ENCODE measurements at places on chromosomes 5 and 9. TPM values are rescaled to one million over a fixed set of nuclear protein-coding genes. Genes with fewer than 3 reads are reported as not detected.

TMEM171 gene
- not detected for polyA plus RNA-seq

DNA sequence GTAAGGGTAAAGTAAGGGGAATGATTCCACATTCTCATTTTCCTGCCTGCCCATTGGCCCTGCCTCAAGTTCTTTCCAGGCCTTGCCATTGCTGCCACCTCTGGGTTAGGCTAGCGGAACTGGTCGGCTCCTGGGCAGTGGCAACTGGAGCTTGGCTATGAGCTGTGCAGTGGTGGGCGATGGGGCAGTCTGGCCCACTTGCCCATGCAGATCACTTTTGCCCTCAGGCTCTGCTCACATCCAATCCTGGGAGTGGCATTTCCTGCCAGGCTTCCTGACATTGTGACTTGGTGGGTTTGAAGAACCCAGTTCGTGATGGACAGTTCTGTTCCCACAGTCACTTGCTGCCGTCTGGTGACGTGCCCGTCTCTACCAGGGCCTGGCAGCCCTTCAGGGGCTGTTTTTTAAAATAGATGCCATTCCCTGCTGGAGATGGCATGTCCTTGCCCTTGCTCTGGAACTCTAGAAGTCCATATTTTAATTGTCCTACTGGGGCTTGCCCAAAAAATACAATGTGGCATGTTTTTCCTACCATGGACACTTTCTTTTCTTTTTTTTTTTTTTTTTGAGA, 86.1 kb downstream of the FGF18 start:
- no peak for DNase-seq
- no peaks in the 10 kb centered on the region for H3K27me3 ChIP-seq
- no peak overlapping the region for H3K4me3 ChIP-seq
- H3K36me3 ChIP-seq: no peaks in the 10 kb centered on the region
- no peak overlapping the region for H3K27ac ChIP-seq
- H3K4me1 ChIP-seq: no peaks in the 10 kb centered on the region

RMI1 gene
- polyA plus RNA-seq: 9.8 TPM

PCDHGA6 gene
- not detected for polyA plus RNA-seq

DDX4 gene
- not detected for polyA plus RNA-seq

RPS23 gene
- polyA plus RNA-seq: 3,369 TPM

GRCh38 chr5:158855510-158855909, 244.2 kb downstream of the EBF1 start:
- H3K36me3 ChIP-seq: no peaks in the 10 kb centered on the region
- H3K27ac ChIP-seq: no peak overlapping the region
- H3K4me3 ChIP-seq: no peak overlapping the region
- DNase-seq: no peak
- peaks cover 2% of the 10 kb centered on the region for H3K27me3 ChIP-seq
- H3K4me1 ChIP-seq: peaks cover 7% of the 10 kb centered on the region

- no peaks in the 10 kb centered on the region for H3K4me1 ChIP-seq
- no peaks in the 10 kb centered on the region for H3K27me3 ChIP-seq
- no peak overlapping the region for H3K27ac ChIP-seq
- DNase-seq: no peak
These were observed 233.1 kb downstream of the FANCC start for GRCh38 chr9:95084254-95084934.

FOXD4L5 gene
- not detected for polyA plus RNA-seq

- no peak for DNase-seq
- H3K36me3 ChIP-seq: peaks cover 65% of the 10 kb centered on the region
- H3K4me1 ChIP-seq: no peaks in the 10 kb centered on the region
- H3K27ac ChIP-seq: no peak overlapping the region
- no peak overlapping the region for H3K4me3 ChIP-seq
These were observed 415.4 kb downstream of the KDM4C start for GRCh38 chr9:7173139-7173538.

DNA sequence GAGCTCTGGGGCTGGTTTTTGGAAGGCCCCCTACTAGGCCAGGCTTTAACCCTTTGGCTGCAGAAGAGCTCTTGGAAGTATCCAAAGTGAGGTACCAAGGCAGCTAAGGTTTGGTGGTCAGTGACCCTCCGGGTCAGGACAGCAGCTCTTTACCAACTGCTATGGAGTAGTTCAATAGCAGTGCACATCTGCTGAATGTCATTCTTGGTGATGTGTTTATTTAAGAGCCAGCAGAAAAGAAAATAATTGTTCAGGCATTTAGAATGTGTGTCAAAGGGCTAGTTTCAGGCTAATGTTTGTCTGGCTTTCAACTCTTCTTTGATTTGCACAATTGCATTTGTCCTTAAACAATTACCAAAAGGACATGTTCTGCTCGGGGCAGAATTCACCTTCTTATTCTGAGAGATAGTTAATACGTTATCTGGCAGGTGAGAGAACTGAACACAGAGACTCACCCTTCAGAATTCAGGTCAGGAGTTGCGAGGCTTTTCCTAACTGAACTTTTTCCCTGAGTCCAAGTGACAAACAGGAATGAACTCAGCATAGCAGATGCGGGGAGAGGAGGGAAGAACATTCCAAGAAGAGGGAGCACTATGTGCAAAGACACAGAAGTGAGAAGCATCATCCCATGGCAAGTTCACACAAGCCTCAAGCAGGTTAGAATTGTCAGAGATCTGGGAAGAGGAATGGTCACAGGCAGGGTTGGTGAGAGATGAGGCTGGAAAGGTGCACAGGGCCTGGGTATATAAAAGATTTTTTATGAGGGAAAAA, 556.7 kb upstream of the TLE4 start:
- no peaks in the 10 kb centered on the region for H3K4me1 ChIP-seq
- H3K27ac ChIP-seq: no peak overlapping the region
- no peak for DNase-seq
- no peaks in the 10 kb centered on the region for H3K36me3 ChIP-seq

DNA sequence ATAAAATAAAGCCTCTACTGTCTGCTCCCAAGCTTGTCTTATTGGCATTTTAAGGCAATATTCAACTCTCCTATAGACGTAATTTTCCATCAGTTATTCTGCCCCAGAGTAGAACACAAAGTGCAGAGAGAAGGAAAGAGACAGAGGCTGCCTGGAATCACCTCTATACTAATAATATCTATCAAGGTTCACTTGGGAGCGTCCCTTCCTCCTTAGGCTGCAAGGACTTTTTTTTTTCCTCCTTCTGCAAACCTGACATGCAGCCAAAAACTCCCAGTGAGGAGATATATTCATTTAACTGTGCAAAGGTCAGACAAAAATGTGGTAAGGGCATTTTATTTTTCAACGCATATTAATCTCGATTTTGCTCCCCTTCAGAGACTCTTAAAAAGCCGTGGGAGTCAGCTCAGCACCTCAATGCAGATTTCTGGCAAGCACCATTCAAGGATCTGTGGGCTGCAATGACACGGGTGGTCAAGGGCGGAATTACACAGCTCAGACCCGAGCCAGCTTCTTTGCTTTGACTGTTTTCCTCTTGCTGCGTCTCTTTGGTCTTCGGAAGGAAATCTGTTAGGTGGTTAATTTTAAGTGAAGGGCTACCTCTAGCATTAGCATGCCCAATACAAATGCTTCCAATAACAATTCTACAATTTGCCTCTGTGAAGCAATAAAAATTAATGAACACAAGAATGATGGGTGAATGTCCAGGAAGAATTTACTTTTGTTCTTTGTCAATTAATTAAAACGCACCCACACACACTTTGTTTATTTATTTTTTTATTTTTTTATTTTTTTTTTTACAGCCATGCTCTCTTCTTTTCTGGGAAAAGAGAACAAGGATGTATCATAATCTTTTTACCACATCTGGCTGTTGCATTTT, 587.7 kb upstream of the GRAMD2B start:
- H3K4me3 ChIP-seq: no peak overlapping the region
- DNase-seq: no peak
- H3K27ac ChIP-seq: no peak overlapping the region
- H3K27me3 ChIP-seq: no peaks in the 10 kb centered on the region
- H3K36me3 ChIP-seq: no peaks in the 10 kb centered on the region
- no peaks in the 10 kb centered on the region for H3K4me1 ChIP-seq

- no peaks in the 10 kb centered on the region for H3K36me3 ChIP-seq
- no peak overlapping the region for H3K27ac ChIP-seq
- H3K4me3 ChIP-seq: no peak overlapping the region
- no peaks in the 10 kb centered on the region for H3K27me3 ChIP-seq
- DNase-seq: no peak
These were observed 154.6 kb downstream of the OLFM1 start for GRCh38 chr9:135242049-135242396.

GRCh38 chr5:34474573-34475021, 181.5 kb upstream of the RAI14 start:
- H3K4me3 ChIP-seq: no peak overlapping the region
- peak; percentile 23 for DNase-seq
- peaks cover 3% of the 10 kb centered on the region for H3K27me3 ChIP-seq

GRCh38 chr9:35691334-35691650, 1.6 kb upstream of the TPM2 start:
- peaks cover 18% of the 10 kb centered on the region for H3K4me1 ChIP-seq
- no peak for DNase-seq
- H3K27ac ChIP-seq: peak overlapping the region; percentile 47
- H3K36me3 ChIP-seq: no peaks in the 10 kb centered on the region
- no peak overlapping the region for H3K4me3 ChIP-seq

NUTM2G gene
- not detected for polyA plus RNA-seq

- DNase-seq: no peak
- H3K4me1 ChIP-seq: no peaks in the 10 kb centered on the region
These were observed 19.5 kb upstream of the ARSI start for GRCh38 chr5:150322202-150322601.

GRCh38 chr5:33334829-33335228, 105.9 kb upstream of the TARS1 start:
- no peak overlapping the region for H3K27ac ChIP-seq
- no peak for DNase-seq
- no peaks in the 10 kb centered on the region for H3K36me3 ChIP-seq
- H3K4me3 ChIP-seq: no peak overlapping the region

PCDHB12 gene
- not detected for polyA plus RNA-seq

PCDHA12 gene
- not detected for polyA plus RNA-seq

PCDHGB3 gene
- polyA plus RNA-seq: not detected

THBS4 gene
- polyA plus RNA-seq: not detected

DNA sequence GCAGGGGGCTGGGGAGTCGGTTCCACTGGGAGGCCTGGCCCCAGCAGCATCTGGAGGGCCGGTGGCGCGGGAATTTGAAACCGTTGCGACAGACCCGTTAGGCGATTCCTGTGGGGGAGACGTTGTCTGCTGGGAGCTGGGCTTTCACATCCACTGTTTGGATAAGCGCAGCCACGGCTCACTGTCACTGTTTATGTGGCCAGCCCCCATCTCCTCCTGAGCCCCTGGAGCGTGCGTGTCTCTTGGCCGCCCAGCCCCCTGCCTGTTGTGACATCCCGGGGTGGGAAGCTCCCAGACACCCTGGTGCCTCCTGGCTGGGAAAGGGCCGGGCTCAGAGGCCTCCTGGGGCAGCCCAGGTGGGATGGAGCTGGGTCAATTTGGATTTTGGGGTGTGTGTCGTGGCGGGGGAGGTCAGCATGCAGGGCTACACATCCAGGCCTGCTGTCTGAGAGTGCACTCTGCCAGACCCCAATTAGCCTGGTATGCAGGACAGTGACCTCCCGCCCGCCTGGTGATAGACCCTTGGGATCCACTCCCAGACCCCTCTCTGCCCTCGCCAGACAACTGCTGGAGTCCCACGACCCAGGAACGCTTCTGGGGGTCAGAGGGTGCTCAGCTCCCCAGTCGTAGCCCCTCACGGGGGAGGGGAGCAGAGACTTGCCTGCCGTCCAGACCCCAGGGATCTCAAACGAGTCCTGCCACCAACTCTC, 62.0 kb upstream of the RNU6ATAC start:
- DNase-seq: no peak
- no peak overlapping the region for H3K4me3 ChIP-seq
- H3K27ac ChIP-seq: no peak overlapping the region
- no peaks in the 10 kb centered on the region for H3K27me3 ChIP-seq
- H3K36me3 ChIP-seq: no peaks in the 10 kb centered on the region

SLC1A1 gene
- polyA plus RNA-seq: 0.37 TPM

GRCh38 chr5:97559827-97560598, 377.0 kb upstream of the RIOK2 start:
- no peaks in the 10 kb centered on the region for H3K4me1 ChIP-seq
- DNase-seq: no peak
- no peaks in the 10 kb centered on the region for H3K27me3 ChIP-seq
- no peak overlapping the region for H3K27ac ChIP-seq

DNA sequence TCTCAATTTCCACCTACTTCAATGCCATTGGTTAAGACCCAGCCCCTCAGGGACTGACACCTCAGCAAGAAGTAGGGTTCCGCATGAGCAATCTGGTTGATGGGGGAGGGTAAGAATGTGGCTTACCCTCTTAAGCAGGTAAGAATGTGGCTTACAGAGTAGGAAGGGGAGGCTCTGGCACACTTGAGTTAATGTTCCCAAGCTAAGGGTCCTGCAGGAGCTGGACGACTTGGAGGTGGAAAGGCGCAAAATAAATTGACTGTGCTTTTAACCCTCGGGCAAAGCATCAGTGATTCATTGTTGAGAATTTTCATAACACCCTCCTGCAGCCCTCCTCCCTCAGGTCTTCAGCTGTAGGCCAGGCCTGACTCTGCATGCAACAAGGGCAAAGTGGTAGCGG, 24.9 kb upstream of the ADRA1B start:
- H3K27me3 ChIP-seq: no peaks in the 10 kb centered on the region
- no peaks in the 10 kb centered on the region for H3K36me3 ChIP-seq
- no peak overlapping the region for H3K4me3 ChIP-seq
- H3K4me1 ChIP-seq: no peaks in the 10 kb centered on the region

IFNA13 gene
- not detected for polyA plus RNA-seq

ENG gene
- 1.9 TPM for polyA plus RNA-seq

SLU7 gene
- 103 TPM for polyA plus RNA-seq

IL4 gene
- not detected for polyA plus RNA-seq

IFNE gene
- polyA plus RNA-seq: not detected

CCL27 gene
- polyA plus RNA-seq: 0.28 TPM

DNA sequence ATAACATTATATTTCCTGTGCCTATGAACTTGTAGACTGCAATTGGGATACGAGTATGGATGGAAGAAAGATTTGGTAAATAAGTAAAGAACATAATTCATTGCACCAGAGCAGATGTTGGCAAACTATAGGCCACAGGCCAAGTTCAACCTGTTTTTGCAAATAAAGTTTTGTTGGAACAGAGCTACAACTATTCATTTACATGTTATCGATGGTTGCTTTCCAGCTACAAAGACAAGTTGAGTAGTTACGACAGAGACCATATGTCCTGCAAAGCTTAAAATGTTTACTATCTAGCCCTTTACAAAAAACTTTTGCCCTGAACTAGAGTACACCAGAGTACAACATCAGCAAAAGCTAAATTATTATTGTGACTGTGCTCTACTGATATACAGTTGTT, 169.1 kb upstream of the DMAC1 start:
- H3K4me1 ChIP-seq: peaks cover 8% of the 10 kb centered on the region
- no peak overlapping the region for H3K4me3 ChIP-seq
- H3K36me3 ChIP-seq: no peaks in the 10 kb centered on the region
- H3K27me3 ChIP-seq: peaks cover 3% of the 10 kb centered on the region
- H3K27ac ChIP-seq: no peak overlapping the region
- no peak for DNase-seq

- no peak overlapping the region for H3K27ac ChIP-seq
- no peak overlapping the region for H3K4me3 ChIP-seq
- no peak for DNase-seq
- no peaks in the 10 kb centered on the region for H3K36me3 ChIP-seq
- H3K4me1 ChIP-seq: peaks cover 5% of the 10 kb centered on the region
These were observed 18.0 kb downstream of the RXRA start for GRCh38 chr9:134344068-134344799.

TAS2R1 gene
- not detected for polyA plus RNA-seq

PTGR1 gene
- polyA plus RNA-seq: not detected

- no peak for DNase-seq
- no peaks in the 10 kb centered on the region for H3K4me1 ChIP-seq
- no peak overlapping the region for H3K4me3 ChIP-seq
- H3K27ac ChIP-seq: no peak overlapping the region
- peaks cover 17% of the 10 kb centered on the region for H3K36me3 ChIP-seq
- no peaks in the 10 kb centered on the region for H3K27me3 ChIP-seq
These were observed 1.4 kb downstream of the CMYA5 start for GRCh38 chr5:79691007-79691406.

Measured in CD4-positive, CD25-positive, alpha-beta regulatory T cell (primary cell).